ENCODE measurements at places on chromosomes 16 and 17.

- DNase-seq: peak; percentile 96
These were observed 951 bp upstream of the GPRC5C start for GRCh38 chr17:74430706-74431567.

- DNase-seq: no peak
These were observed 24.3 kb downstream of the ZFP1 start for GRCh38 chr16:75172578-75172977.

DNA sequence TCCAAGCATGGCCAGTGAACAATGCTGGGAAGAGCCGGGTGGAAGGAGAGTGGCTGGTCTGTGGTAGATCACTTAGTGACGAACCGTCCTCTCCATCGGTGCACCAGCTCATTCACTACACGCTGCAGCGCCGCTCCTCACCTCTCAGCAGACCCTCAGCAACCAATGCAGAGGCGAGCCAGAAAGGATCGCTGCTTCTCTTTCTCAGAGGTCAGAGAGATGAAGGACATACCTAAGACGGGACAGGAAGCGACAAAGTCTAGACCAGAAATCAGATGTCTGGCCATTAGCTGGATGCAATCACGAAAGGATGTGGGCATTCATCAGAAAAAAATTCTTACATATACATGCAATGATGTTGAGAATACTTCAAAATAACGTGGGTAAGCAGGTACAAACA, 26.9 kb downstream of the NSMCE1 start:
- no peak for DNase-seq

GRCh38 chr16:1288813-1289476, 20.5 kb upstream of the UBE2I start:
- no peak for DNase-seq

DNA sequence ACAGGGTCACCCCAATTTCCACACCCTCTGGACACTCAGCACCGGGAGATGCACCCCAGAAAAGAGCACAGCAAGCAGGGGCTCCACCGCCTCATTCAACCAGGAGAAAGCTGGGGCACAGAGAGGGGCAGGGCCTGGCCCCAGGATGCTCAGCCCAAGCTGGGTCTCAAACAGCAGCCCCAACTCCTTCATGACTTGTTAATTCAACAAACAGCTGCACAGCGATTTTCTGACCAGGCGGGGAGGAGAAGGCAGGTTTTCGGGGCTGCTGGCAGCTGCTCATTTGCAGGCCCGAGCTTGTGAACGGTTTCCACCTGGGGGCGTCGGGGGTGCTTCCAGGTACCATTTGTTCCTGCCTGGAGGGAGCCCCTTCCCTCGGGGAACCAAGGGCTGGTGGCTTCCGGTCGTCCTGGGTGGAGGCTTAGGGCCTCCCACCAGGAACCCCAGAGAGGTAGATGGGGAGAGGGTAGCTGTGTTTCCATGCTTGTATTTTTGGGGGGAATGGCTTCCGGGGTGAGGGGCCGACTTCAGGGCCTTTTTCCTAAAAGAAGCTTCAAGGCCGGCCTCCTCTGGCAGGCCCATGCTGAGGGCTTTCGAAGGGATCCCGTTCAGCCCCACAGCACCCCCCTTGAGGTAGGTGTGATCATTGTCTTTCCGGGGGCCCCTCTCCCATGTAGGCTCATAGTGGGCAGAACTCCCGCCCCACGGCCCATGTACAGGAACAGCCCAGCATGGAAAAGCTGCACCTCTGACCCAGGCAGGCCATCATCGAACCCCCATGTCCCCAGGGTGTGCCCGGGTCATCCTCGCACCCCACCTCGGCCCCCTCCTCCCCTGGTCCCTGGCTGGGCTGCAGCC, 191.6 kb upstream of the GSE1 start:
- no peak for DNase-seq

DNA sequence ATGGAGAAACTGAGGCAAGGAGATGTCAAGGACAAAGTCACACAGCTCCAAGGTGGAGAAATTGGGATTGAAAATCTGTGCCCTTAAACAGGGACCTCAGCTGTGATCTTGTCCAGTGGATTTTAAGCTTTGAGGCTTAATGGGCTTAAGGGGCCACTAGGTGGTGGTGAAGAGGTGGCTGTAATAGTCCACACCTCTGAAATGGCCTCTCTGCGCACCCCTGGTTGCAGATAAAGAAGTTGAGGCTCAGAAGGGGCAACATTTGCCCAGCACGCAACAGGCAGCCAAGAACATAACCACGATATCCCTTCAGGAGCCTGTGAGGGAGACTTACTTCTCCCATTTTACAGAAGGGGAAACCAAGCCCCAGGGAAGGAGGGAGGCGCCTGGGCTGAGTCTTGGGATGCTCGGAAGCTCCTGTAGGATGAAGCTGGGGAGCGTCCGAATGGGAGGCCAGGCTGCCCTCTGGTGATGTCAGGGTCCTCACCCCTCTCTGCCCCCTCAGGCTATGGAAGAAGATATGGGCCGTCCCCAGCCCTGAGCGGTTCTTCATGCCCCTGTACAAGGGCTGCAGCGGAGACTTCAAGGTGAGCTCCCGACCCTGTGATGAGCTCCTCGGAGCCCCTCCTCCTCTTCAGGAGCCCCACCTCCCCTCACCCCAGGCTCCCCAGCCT, 43.7 kb downstream of the IL21R start:
- DNase-seq: peak; percentile 38

DNA sequence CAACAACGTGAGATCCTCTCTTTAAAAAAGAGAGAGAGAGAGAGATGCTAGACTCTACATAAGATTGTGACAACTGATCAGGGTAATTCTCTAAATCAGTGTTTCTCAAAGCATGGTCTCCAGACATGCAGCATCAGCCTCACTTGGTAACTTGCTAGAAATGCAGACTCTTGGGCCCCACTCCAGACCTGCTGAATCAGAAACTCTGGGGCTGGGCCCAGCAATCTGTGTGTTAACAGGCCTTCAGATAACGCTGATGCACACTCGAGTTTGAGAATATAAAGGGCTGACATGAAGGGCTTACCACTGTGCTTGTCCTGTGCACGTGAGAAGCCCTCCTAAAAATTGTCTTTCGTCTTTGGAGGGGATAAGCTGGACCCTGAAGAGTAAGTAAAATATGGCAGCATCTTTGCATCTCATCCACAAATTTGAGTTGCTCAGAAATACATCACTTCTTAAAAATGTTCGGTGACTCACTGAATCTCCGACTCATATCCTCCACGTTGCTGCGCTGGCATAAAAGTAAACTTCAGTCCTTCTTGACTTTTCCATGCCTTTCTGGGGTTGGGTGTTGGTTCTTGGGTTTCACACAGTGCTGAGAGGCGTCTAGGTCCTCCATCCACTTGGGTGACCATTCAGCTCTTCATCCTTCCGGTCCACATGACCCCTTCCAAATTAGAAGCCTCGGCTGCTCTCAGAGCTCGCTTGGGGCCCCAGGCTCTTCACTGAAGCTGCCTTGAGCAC, 26.1 kb upstream of the KDM8 start:
- DNase-seq: no peak

- DNase-seq: no peak
These were observed 80.3 kb downstream of the ARHGAP23 start for GRCh38 chr17:38508570-38508950.

DNA sequence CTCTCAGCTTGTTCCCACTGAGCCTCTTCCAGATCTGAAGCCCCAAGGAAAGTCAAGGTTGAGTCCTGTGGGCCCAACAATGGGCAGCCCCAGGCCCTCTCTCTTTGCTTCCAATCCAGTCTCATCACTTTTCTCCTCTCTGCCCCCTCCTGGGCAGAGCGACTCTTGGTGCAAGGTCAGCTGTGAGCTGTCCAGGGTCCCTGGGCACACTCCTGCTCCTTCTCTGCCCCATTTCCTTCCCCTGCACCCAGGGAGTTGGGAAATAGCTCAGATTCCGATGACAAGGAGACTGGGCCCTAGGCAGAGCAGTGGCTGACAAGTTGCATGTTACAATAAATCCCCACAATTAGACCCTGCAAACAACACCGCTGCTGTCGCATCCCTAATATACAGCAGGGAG, 16.1 kb upstream of the CRHR1 start:
- no peak for DNase-seq

DNA sequence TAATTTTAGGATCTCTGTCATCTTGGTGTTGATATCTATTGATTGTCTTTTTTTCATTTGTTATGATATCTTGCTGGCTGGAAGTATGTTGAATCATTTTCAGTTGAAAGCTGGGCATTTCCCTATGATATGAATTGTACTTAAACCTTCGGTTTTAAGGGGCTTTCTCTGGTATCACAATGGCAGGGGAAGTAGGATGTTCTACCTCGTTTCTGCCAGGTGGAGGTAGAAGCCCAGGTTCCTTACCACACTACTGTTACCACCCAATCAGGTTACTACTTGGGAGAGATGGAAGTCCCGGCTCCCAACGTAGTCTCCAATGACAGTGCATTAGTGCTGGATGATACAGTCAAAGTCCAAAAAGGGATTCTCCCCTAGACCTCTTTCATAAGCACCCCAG, 281.7 kb upstream of the TBX2 start:
- DNase-seq: no peak
